ENCODE measurements at places on chromosomes 13 and 19.

- no peaks in the 10 kb centered on the region for H3K36me3 ChIP-seq
- DNase-seq: no peak
- peaks cover 4% of the 10 kb centered on the region for H3K4me1 ChIP-seq
- no peak overlapping the region for H3K27ac ChIP-seq
- no peaks in the 10 kb centered on the region for H3K27me3 ChIP-seq
Measured at GRCh38 chr19:3024870-3025548, 4.1 kb downstream of the TLE2 start.

DNA sequence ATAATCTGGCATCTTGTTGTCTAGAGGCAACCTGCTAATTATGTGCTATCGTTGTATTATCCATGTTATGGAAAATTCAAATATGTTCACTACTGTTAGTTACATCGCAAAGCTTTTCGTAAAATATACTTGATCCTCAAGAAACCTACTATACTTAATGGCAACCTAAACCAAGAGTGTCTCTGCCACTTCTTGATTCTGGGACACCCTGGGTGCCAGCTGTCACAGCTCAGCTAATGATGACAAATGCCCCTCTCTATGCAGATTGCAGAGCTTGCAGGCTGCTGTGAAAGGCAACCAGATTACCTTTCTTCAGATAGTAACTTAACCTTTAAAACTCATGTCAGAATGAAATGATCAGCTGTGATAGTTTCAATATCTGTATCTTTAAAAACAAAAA lies 8.9 kb upstream of the MAB21L1 start:
- H3K36me3 ChIP-seq: no peaks in the 10 kb centered on the region
- DNase-seq: no peak
- no peak overlapping the region for H3K4me3 ChIP-seq
- H3K27me3 ChIP-seq: no peaks in the 10 kb centered on the region
- H3K4me1 ChIP-seq: no peaks in the 10 kb centered on the region

DNA sequence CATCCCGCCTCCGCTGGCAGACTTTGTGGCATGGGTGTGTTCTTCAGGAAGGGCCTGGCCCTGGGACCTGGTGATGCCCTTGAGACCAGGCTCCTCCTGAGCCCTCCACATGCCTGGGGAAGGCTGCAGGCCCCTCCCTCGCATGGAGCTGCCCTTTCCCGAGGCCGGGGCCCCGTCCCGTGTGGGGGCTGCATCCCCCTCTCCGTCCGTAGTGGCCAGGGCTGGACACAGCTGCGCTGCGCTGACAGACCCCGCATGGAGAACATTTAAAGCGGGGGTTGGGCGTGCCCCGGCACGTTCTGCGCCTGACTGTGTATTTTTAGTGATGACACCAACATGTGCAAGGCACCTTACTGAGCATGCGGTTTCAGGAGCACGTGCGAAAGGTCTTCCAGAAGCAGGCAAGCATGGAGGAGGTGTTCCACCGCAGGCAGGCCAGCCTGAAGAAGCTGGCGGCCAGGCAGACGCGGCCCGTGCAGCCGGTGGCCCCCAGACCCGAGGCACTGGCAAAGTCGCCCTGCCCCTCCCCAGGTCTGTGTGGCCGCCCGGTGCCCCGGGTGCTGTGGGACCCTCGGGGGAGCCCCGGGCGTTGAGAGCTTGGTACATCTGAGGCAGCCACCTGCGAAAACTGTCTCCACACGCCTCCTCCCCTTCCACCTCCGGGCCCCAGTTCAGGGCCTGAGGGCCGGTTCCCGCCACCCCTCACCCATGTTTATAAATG lies 28.8 kb upstream of the F7 start:
- H3K27me3 ChIP-seq: no peaks in the 10 kb centered on the region
- H3K27ac ChIP-seq: no peak overlapping the region
- no peaks in the 10 kb centered on the region for H3K4me1 ChIP-seq
- peaks cover 12% of the 10 kb centered on the region for H3K36me3 ChIP-seq
- no peak overlapping the region for H3K4me3 ChIP-seq
- DNase-seq: no peak

- no peak for DNase-seq
- no peaks in the 10 kb centered on the region for H3K36me3 ChIP-seq
- no peak overlapping the region for H3K27ac ChIP-seq
- no peaks in the 10 kb centered on the region for H3K4me1 ChIP-seq
- no peaks in the 10 kb centered on the region for H3K27me3 ChIP-seq
Measured at GRCh38 chr19:43354305-43354627, 780 bp downstream of the CD177 start.

GRCh38 chr13:105474983-105475610 lies 1060.4 kb downstream of the EFNB2 start:
- H3K27ac ChIP-seq: no peak overlapping the region
- H3K27me3 ChIP-seq: no peaks in the 10 kb centered on the region
- no peaks in the 10 kb centered on the region for H3K36me3 ChIP-seq
- no peak for DNase-seq
- H3K4me3 ChIP-seq: no peak overlapping the region
- H3K4me1 ChIP-seq: no peaks in the 10 kb centered on the region

- no peaks in the 10 kb centered on the region for H3K36me3 ChIP-seq
- H3K27ac ChIP-seq: no peak overlapping the region
- no peaks in the 10 kb centered on the region for H3K27me3 ChIP-seq
- no peak overlapping the region for H3K4me3 ChIP-seq
Measured at GRCh38 chr19:2865334-2866100, 1.6 kb upstream of the ZNF556 start.

Data from ascending aorta (tissue), 2 donors.